Ascending aorta (tissue), 2 donors: ENCODE measurements at places on chromosomes 7 and 10. TPM values are rescaled to one million over a fixed set of nuclear protein-coding genes. Genes with fewer than 3 reads are reported as not detected.

Gene GGCT
- total RNA-seq = 0.43 TPM

Gene MRLN
- total RNA-seq = not detected

Gene SEMA4G
- total RNA-seq = 2.1 TPM

Gene SVOPL
- total RNA-seq = not detected

Gene APBB1IP
- not detected for total RNA-seq

Gene DYDC2
- not detected for total RNA-seq

Gene BLOC1S2
- total RNA-seq = 21.4 TPM

Gene SPACDR
- not detected for total RNA-seq

Gene IL15RA
- 24.8 TPM for total RNA-seq

Gene NAT16
- not detected for total RNA-seq

Gene GCK
- 2.7 TPM for total RNA-seq

Gene PPP1R9A
- 0.85 TPM for total RNA-seq

Gene PTPN20
- not detected for total RNA-seq

Gene PON3
- total RNA-seq = not detected

Gene LDB1
- 29.8 TPM for total RNA-seq

Gene PRDX3
- total RNA-seq = 34.9 TPM

Gene GHRHR
- total RNA-seq = not detected

Gene UCMA
- total RNA-seq = not detected

Gene CCL24
- not detected for total RNA-seq

Gene TMEM176A
- total RNA-seq = 31.5 TPM

Gene PAPOLB
- not detected for total RNA-seq

Gene WIPF3
- total RNA-seq = 4.6 TPM

Gene PCBD1
- 45.8 TPM for total RNA-seq

Gene SEMA3D
- total RNA-seq = 4.5 TPM

Gene ERVW-1
- not detected for total RNA-seq

Gene TMEM196
- not detected for total RNA-seq

Gene RARRES2
- 144 TPM for total RNA-seq

Gene CFAP46
- total RNA-seq = not detected

Gene USP6NL
- 20.5 TPM for total RNA-seq

Gene NXPH1
- 0.32 TPM for total RNA-seq

Gene FXYD4
- total RNA-seq = not detected

Gene STOX1
- 0.11 TPM for total RNA-seq
